ENCODE measurements at places on chromosomes 5 and 9. TPM values are rescaled to one million over a fixed set of nuclear protein-coding genes. Genes with fewer than 3 reads are reported as not detected.

The NR2F1-AS1 gene
- total RNA-seq, result 29.9 TPM

DNA sequence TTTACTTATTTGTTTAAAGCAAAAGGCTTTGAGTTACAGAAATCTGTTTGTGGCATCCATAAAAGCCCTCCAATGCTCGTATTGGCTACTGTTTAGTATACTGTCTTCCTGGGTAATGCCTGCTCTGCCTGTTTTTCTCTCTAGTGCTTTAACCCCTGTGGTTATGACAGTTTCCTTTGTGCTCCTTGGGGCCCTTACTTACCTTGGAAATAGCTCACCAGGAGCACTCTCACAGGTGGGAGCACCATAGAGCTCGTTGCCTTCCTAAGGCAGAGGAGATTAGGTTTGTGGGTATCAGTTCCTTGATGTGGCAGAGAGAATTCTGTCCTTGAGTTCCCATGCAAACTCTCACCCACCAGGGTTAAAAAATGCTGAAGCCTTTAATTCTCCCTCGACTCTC lies 242.8 kb downstream of the CDH18 start:
- no peak for DNase-seq

- no peak for DNase-seq
These were observed 20.0 kb upstream of the PITX1 start for GRCh38 chr5:135053989-135054388.

DNA sequence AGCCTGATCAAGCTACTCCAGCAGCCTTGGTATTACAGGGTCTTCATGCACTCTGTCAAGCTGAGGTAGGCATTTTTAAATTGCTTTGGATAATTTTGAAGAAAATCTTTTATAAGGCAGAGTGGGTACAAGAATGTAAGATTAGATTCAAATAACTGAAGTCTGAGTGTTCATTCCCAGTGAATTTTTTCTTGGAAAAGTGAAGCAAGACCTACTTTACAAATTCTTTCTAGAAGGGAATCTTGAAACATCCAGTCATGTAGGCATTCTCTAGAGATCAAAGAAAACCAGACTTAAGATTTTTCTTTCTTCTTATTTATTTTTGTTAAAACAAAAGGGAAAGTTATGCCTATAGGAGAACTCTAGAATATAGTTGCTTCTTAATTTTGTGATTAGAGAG lies 139.0 kb downstream of the FOCAD start:
- no peak for DNase-seq

DNA sequence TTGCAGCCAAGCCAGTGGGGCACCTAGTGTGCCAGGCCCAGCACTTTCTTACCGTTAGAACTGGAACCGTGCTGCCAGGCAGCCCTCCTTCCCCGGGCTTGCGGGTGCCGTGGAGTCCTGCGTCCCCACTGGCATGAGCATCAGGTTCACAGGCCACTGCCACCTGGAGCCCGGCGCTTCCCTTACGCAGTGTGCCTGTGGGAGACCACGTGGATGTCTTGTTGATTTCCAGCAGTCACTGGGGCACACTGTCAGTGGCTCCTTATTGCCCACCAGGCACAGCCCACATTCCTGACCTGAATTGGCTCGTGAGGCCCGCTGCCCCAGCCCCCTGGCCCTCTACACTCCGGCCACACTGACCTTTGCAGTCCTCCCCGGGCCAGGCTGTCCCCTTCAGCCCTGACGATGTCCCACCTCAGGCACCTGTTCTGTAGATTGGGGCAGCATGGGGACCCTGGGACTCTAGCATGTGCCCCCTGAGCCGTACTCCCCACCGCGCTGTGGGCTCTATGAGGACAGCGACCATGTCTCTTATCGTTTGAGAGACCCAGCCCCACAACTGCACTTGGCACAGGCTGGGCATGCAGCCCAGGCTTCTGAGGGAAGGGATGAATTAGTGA lies 10.4 kb upstream of the CEL start:
- no peak for DNase-seq

The PRDM12 gene
- total RNA-seq, result not detected

The TAF11L7 gene
- total RNA-seq, result not detected

The LCNL1 gene
- total RNA-seq, result not detected

DNA sequence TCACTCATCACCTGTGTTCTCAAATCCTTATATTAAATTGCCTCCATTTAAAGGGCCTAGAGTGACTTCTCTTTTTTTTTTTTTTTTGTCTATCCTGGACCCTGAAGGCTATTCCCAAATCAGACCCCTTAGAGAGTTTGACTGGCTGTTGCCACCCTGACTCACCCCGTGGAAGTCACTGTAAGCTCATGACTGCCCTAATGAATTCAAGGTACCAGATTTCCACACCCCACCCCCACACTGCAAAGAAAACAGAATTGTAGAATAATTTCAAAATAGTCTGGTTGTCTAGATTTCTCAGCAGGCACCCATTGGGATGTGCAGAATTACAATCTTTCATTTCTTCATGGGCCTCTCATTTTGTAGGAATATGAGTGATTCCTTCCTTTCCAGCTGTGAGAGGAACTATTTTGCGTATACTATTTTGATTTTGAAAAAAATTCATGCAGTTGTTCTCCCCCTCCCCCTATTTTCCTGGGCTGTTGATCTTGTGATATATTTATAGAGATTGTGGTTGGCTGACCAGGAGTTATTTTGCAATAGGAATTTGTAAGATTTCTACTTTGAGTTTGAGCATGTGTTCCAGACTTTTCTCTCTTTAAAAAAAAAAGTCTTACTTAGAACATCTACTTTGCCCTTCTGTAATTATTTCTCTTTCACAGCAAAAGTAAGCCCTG lies 79.1 kb downstream of the ZNF618 start:
- no peak for DNase-seq

The QRFP gene
- not detected for total RNA-seq

DNA sequence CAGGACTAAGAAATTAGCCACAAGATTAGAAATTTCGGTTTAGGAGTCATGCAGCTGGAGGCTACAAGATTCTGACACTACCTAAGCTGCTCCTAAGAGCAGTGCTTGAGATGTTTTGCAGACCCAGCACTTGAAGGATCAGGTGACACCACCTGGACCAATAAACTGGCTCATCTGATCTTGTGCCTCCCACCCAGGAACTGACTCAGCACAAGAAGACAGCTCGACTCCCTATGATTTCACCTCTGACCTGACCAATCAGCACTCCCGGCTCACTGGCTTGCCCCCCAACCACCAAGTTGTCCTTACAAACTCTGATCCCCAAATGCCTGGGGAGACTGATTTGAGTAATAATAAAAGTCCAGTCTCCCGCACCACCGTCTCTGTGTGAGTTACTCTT lies 170.4 kb downstream of the TTC39B start:
- no peak for DNase-seq

The CARTPT gene
- not detected for total RNA-seq

- DNase-seq, result no peak
These were observed 536.5 kb upstream of the ACO1 start for GRCh38 chr9:31847963-31848362.

- DNase-seq, result no peak
These were observed 8.4 kb downstream of the IRX2 start for GRCh38 chr5:2742921-2743679.

The MCC gene
- total RNA-seq, result 17.9 TPM

The SH3RF2 gene
- total RNA-seq, result 46.9 TPM

The GPX3 gene
- 70.5 TPM for total RNA-seq
